Testis (tissue), 5 donors: ENCODE measurements at places on chromosomes 6 and 20. TPM values are rescaled to one million over a fixed set of nuclear protein-coding genes. Genes with fewer than 3 reads are reported as not detected.

Gene WFDC8
- not detected for polyA plus RNA-seq

Gene OOEP
- 24.8 TPM for polyA plus RNA-seq

Gene BMP5
- 0.12 TPM for polyA plus RNA-seq

- no peak overlapping the region for H3K4me3 ChIP-seq
- H3K4me1 ChIP-seq: peaks cover 12% of the 10 kb centered on the region
- H3K27me3 ChIP-seq: no peaks in the 10 kb centered on the region
- H3K36me3 ChIP-seq: no peaks in the 10 kb centered on the region
- DNase-seq: no peak
Observed at GRCh38 chr6:34672657-34673043, 23.9 kb downstream of the ILRUN start.

Gene MAP7
- polyA plus RNA-seq: 61.4 TPM

- no peaks in the 10 kb centered on the region for H3K36me3 ChIP-seq
- no peaks in the 10 kb centered on the region for H3K27me3 ChIP-seq
- H3K4me3 ChIP-seq: no peak overlapping the region
- no peak overlapping the region for H3K27ac ChIP-seq
- DNase-seq: no peak
- no peaks in the 10 kb centered on the region for H3K4me1 ChIP-seq
Observed at GRCh38 chr20:49292010-49292409, 14.2 kb upstream of the ZNFX1 start.

Gene OPRL1
- 9.4 TPM for polyA plus RNA-seq

DNA sequence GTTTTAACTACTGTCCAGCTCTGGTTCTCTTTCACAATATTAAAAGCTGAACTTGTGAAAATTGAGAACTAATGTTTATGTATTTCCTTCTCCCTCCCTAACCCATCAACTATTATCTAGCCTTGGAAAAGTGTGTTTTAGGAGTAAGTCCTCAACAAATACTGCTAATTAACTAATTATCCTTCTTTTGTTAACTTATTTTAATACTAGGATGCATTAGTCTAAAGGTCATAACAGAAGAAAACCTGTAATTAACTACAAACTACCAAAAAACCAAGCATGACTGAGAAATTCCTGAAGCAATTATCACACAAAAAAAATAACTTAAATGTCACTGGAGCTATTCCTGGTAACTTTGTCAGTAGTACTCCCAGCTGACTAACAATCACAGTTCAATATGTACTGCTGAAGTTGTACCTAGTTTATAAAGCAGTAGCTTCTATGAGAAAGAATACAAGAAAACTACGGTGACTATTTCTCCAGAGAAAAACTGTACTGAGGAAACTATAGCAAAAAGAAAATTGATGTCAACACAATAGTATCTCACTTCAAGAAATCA lies 301.9 kb downstream of the LAMA2 start:
- no peaks in the 10 kb centered on the region for H3K36me3 ChIP-seq
- no peak overlapping the region for H3K4me3 ChIP-seq
- H3K27me3 ChIP-seq: no peaks in the 10 kb centered on the region
- peak overlapping the region; percentile 54 for H3K27ac ChIP-seq

Gene GUCA1A
- 47.0 TPM for polyA plus RNA-seq

Gene FAM209B
- 153 TPM for polyA plus RNA-seq

- no peak overlapping the region for H3K27ac ChIP-seq
- no peaks in the 10 kb centered on the region for H3K27me3 ChIP-seq
- no peaks in the 10 kb centered on the region for H3K4me1 ChIP-seq
- no peak for DNase-seq
- H3K4me3 ChIP-seq: no peak overlapping the region
Observed at GRCh38 chr6:92559003-92559402, 860.4 kb downstream of the EPHA7 start.

- H3K4me3 ChIP-seq: no peak overlapping the region
- peaks cover 21% of the 10 kb centered on the region for H3K4me1 ChIP-seq
- no peak overlapping the region for H3K27ac ChIP-seq
Observed at GRCh38 chr6:35388772-35389352, 46.5 kb downstream of the PPARD start.

Gene BCL2L1
- 122 TPM for polyA plus RNA-seq
